ENCODE measurements at places on chromosomes 7 and 10.

- no peak for DNase-seq
Observed at GRCh38 chr10:14624600-14624999, 150.1 kb downstream of the FAM107B start.

DNA sequence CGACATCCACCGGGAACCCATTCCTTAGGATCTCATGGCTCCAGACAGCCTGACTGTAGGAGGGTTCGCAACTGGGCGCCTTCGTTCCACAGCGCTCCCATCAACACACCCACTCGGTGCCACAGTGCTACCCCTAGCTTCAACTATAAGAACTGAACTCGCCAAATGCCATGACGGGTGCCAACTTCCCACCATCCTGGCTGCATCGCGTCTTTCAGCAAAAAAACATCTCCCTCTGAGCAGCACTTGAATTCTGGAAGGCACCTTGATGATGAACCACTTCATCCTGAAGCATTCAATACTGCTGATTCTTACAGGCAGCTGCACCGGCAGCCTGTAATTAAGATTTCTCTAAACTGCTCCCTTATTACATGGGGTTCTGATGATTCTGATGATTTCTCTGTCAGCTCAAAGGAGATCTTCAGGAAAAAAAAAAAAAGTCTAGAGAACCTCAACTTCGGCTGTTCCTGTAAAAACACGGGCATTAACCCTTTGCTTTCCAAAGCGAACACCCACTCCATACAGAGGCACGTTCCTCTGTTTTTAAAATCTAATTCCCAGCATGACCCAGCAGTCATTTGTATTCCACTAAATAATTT, 1.3 kb downstream of the CYTH3 start:
- no peak for DNase-seq

- DNase-seq: no peak
Observed at GRCh38 chr10:15189133-15189885, 20.8 kb upstream of the NMT2 start.

- no peak for DNase-seq
Observed at GRCh38 chr7:33137103-33137502, 7.7 kb downstream of the BBS9 start.

GRCh38 chr10:48604991-48605508, at the start of gene ARHGAP22:
TSS of gene ARHGAP22 (minus strand) at chr10:48605073. CDS start at chr10:48604796, 277 bp downstream.
- no peak for DNase-seq

DNA sequence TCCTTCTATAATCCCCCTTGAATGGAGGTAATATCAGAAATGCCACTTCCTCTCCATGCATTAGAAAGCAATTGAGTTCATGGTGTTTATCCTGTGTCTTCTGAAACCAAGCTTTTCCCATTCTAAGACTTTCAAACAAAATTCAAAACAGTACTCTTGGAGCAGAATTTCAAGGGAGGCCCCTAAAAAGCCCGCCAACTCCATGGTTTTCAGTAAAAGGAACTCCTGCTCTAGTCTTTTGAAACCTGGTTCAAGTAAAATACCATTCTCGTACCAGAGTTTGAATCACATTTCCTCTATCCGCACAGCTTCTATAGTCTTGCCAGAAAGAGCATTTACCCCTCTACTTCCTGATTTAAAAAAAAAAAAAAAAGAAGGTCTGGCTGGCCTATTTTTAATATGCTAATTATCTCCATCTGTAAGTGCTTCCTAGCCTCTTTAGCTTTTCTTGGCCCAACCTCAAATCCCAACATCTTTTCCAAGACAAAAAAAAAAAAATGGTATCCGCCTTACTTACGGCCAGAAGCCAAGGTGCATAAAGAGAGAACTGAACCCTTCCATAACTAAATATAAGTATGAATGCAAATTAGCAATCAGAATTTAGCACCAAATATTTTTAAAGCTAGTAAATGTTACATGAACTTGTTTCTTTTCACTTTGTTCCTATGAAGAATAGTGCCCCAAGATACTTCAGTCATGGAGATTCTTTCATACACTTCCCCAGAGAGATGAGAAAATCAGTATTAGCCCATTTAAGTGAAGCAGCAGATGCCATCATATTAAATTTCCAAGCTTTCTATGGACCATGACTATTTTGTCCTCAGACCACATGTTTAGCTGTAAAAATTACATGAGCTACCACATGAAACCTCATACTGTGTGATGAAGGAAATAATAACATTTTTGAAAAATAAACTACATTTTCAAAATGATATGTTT, 199.9 kb upstream of the FAM3C start:
- DNase-seq: no peak

- DNase-seq: no peak
Observed at GRCh38 chr7:91618776-91619765, 261.4 kb downstream of the MTERF1 start.

- no peak for DNase-seq
Observed at GRCh38 chr7:84384417-84384816, 189.8 kb upstream of the SEMA3A start.

DNA sequence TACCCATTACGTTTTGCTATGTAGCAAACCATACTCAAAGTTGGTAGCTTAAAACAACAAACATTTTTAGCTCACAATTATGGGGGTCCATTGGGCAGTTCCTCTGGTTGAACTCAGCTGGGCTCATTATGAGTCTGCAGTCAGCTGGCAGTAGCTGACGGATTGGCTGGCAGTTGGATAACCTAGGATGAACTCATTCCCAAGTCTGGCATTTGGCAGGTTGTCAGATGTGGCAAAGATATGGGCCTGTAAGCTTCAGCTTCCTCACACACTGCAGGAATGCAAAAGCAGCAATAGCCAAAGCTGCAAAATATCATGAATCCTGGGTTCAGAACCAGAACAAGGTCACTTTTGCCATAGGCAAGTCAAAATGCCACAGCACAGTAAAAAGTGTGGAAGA, 412.2 kb upstream of the SORCS1 start:
- DNase-seq: no peak
